ENCODE measurements at places on chromosomes 2 and 18. TPM values are rescaled to one million over a fixed set of nuclear protein-coding genes. Genes with fewer than 3 reads are reported as not detected.

Gene MYO7B
- 2.0 TPM for total RNA-seq

Gene CRACDL
- 7.5 TPM for total RNA-seq

Gene SPDYA
- 5.3 TPM for total RNA-seq

Gene C2orf78
- total RNA-seq: not detected

Gene CD28
- 7.4 TPM for total RNA-seq

Gene CKAP2L
- total RNA-seq: 0.69 TPM
